ENCODE measurements at places on chromosomes 6 and 20. TPM values are rescaled to one million over a fixed set of nuclear protein-coding genes. Genes with fewer than 3 reads are reported as not detected.

Gene GMPR
- polyA plus RNA-seq, result 55.0 TPM

DNA sequence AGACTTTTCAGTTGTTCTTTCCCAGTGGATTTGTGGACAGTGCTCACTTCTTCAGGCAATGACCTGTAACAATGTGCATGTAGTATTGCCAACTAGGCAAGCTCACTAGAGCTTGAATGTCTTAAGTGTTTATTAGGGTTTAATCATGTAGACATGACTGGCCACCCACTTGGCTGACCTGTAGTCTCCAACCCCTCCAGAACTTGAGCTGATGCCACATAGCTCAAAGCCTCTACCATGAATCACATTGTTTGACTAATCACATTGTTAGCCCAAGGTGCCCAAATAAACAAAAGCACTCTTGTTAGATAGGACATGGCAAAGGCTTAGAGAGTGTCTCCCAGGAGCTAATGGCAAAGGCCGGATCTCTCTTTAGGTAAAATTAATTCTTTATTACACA lies 272.7 kb downstream of the GRIK2 start:
- DNase-seq, result no peak

DNA sequence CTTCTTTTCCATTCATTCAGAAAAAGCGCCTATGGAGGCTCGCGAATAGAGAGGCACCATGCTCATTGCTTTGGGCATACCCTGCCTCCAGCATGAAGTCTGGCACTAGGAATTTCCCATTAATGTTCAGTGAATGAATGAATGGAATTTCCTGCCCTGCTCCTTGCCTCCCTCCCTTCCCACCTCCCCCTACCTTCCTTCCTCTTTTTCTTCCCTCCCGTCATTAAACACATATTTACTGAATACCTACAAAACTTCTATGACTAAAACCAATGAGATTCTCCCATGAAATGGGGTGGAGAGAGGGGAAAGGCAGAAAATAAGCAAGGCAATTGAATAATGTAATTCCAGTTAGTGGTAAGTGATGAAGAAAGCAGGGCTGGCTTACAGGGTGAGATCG lies 213.8 kb upstream of the AGPAT4 start:
- no peak for DNase-seq

GRCh38 chr20:64099086-64099786 lies 8.1 kb downstream of the NPBWR2 start:
- DNase-seq, result peak; percentile 47

DNA sequence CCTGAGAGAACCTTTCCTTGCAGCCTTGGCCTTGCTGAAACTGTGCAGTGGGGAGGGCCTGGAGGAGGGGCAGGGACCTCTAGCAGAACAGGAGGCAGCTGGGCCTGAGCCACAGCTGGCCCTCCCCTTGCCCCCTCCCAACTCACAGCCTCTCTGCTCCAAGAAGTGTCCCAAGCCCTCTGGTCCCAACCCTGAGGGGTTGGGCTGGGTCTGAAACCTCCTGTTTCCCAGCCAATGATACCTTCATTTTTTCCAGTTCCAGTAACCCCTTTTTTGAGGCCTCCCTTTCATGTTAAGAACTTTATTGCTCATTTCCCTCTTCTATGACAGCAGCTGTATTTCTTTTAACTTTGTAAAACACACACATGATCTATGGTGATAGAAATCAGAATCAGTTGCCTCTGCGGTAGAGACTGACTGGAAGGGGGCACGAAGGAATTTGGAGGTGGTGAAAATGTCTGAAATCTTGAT lies 17.9 kb upstream of the ARMC12 start:
- DNase-seq, result no peak

Measured in hindlimb muscle (tissue), 1 donor.